ENCODE measurements at places on chromosomes 4 and X.

DNA sequence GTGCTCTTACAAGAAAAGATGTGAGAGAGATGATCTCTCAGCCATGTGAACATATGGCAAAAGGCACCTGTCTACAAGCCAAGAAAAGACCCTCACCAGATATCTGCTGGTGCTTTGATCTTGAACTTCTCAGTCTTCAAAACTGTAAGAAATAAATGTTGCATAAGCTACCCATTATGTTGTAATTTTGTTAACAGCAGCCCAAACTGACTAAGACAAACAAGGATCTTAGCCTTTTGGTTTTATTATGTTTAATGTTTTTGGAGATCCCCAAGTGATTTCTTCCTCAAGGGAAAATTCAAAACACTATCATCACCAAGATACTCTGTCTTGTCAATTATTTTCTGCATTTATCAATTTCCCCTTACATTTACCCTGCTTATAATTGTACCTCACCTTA is 21.8 kb upstream of the CCNI start:
- no peak for DNase-seq

- DNase-seq, result no peak
Observed at GRCh38 chr4:173530326-173531085, 477 bp upstream of the HAND2 start.

DNA sequence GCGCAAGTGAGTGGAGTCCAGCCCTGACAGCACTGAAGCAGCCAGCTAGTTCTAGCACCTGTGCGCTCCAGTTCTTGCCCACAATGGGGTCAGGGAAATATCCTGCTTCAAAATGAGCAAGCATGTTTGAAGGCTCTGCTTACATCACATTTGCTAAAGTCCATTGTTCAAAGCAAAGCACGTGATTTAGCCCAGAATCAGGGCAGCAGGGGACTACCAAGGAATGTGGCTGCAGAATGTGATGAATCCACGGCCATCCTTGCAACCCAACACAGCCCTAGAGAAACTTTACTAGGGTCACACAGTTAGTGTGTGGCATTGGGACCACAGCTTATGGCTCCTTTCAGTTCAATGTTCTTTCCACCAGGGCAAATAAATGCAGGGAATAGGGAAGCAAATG is 47.3 kb upstream of the SMIM31 start:
- no peak for DNase-seq

- DNase-seq, result no peak
Observed at GRCh38 chr4:15947684-15948083, 9.1 kb upstream of the FGFBP1 start.

GRCh38 chr4:68461790-68462189 is 14.5 kb downstream of the TMPRSS11E start:
- DNase-seq, result no peak

DNA sequence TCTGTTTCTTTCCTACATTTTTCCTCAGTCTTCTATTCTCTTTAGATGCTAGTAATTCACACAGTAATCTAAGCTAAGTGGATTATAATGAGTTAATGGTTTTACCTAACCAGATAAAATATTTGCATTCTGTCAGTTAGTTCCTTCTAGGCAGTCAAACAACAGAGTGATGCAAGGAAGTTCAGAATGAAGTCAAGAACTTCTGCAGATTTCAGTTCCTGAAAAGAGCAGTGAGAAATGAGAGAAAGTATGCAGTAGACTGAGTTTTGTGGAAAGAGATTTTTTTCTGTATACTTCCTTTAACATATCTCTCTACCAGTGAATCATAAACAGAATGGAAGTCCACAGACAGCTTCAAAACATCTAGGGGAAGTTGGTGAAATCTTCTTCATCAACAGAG is 774.0 kb upstream of the POU3F4 start:
- DNase-seq, result no peak

GRCh38 chr4:75004755-75005668 is 72.1 kb downstream of the PARM1 start:
- DNase-seq, result no peak

DNA sequence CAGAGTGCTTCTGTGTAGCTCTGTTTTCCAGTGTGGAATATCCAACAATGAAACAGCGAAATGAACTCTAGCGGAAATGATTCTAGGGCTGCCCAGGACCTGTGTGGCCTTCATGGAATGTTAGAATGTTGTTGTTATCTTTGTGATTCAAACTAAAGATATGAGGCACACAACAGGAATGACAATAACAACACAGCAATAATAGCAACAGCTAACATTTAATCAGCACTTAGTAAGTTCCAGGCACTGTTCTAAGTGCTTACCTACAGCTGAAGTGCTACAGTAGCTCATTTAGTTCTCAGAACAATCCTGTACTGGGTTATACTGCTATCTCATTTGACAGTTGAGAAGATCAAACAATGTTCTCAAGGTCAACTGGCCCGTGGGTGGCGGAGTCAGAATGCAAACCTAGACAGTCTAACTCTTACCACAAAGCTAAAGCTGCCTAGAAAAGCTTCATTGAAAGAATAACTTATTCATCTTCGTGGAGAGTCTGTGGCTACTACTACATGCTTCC is 63.7 kb downstream of the MAML3 start:
- no peak for DNase-seq

DNA sequence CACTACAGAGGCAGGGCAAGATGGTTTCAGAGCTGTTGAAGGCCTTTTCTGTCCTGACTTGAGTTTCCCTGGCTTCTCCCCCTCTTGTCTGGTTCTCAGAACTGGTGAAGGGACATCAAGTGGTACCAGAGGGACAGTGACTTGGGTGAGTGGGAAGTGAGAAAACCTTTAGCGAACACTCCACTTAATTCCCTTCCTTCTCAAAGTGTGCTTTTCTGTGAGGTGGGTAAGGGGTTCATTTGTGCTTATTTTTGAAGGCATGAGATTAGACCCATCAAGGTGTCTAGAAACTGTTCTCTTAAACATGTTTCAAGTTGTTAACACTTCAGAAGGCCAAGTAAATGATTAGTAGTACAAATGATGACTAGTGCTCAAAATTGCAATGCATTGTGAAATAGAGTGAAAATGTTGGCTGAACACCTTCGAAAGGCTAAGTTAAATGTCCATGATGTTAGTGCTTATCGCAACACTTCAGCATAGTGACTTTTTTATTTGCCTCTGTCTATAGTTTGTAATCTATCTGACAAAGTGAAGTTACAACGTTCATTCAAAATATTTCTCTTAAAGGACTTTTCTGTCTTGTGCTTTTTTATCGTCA is 2.8 kb downstream of the AREG start:
- no peak for DNase-seq

- no peak for DNase-seq
Observed at GRCh38 chr4:19151684-19152083, 1100.0 kb upstream of the SLIT2 start.

DNA sequence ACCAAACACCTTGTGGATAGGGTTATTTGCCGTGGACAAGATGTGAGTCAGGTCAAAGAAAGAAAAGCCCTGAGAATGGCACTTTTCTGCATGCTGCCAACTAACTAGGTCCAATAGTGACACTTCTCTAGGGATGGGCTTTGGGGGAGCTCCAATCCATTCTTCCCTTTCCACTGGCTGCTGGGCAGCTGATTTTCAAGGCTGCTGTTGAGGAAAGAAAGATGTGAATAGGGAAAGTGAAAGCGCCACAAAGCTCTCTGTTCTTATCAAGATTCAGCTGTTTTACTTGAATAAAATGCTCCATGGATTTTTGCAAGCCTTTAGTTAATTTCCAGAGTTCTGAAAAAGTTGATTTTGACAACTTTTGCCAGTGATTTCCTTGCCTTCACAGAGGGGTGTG is 244.2 kb upstream of the F9 start:
- no peak for DNase-seq

All from foreskin melanocyte (primary cell).